Skeletal muscle tissue (tissue), 5 donors: ENCODE measurements at places on chromosomes 7 and 10. TPM values are rescaled to one million over a fixed set of nuclear protein-coding genes. Genes with fewer than 3 reads are reported as not detected.

Gene OGDHL
- 0.52 TPM for total RNA-seq

Gene COBL
- 53.2 TPM for total RNA-seq

Gene HECW1
- not detected for total RNA-seq

Gene LRMDA
- 7.3 TPM for total RNA-seq

Gene ZNF479
- total RNA-seq: not detected

Gene PDCD4
- total RNA-seq: 90.3 TPM

Gene HDAC9
- total RNA-seq: 52.7 TPM

Gene ZNF679
- not detected for total RNA-seq

Gene PRSS1
- total RNA-seq: not detected

Gene CHAT
- total RNA-seq: not detected

Gene PIP4K2A
- total RNA-seq: 24.0 TPM

Gene MCM7
- total RNA-seq: 42.3 TPM

Gene CLDN4
- not detected for total RNA-seq

Gene ADIRF
- total RNA-seq: 11.5 TPM

Gene BLNK
- 1.6 TPM for total RNA-seq

Gene CLEC5A
- total RNA-seq: 0.52 TPM

Gene PTPRN2
- total RNA-seq: 1.6 TPM

Gene WAPL
- 45.4 TPM for total RNA-seq

Gene PNLIPRP3
- under 0.01 TPM for total RNA-seq

Gene AMPH
- 9.4 TPM for total RNA-seq

Gene GPR37
- total RNA-seq: 20.9 TPM

Gene NAT16
- not detected for total RNA-seq

Gene ASB13
- 10.4 TPM for total RNA-seq

Gene KIF11
- 5.7 TPM for total RNA-seq

Gene BTAF1
- total RNA-seq: 35.5 TPM

Gene PRRT4
- 6.8 TPM for total RNA-seq

Gene LARP4B
- 30.8 TPM for total RNA-seq

Gene PLAU
- 21.4 TPM for total RNA-seq

Gene SFRP4
- 28.7 TPM for total RNA-seq

Gene COL28A1
- 2.1 TPM for total RNA-seq

Gene PKD1L1
- 0.52 TPM for total RNA-seq
